ENCODE measurements at places on chromosomes 4 and X. TPM values are rescaled to one million over a fixed set of nuclear protein-coding genes. Genes with fewer than 3 reads are reported as not detected.

ZAR1 gene
- total RNA-seq, result 0.78 TPM

- DNase-seq, result no peak
- no peaks in the 10 kb centered on the region for H3K36me3 ChIP-seq
- no peak overlapping the region for H3K27ac ChIP-seq
- no peaks in the 10 kb centered on the region for H3K4me1 ChIP-seq
- H3K27me3 ChIP-seq, result no peaks in the 10 kb centered on the region
Measured at GRCh38 chrX:155962906-155963305, 34.6 kb upstream of the IL9R start.

USP27X gene
- 5.7 TPM for total RNA-seq

CLDN2 gene
- total RNA-seq, result not detected

- no peaks in the 10 kb centered on the region for H3K27me3 ChIP-seq
- H3K4me1 ChIP-seq, result no peaks in the 10 kb centered on the region
- no peak overlapping the region for H3K4me3 ChIP-seq
- DNase-seq, result no peak
Measured at GRCh38 chr4:144181391-144181790, 40.9 kb upstream of the GYPA start.

GRCh38 chr4:121358473-121358872 is 22.3 kb downstream of the QRFPR start:
- DNase-seq, result no peak
- H3K4me3 ChIP-seq, result no peak overlapping the region
- H3K36me3 ChIP-seq, result no peaks in the 10 kb centered on the region
- H3K4me1 ChIP-seq, result no peaks in the 10 kb centered on the region

DNA sequence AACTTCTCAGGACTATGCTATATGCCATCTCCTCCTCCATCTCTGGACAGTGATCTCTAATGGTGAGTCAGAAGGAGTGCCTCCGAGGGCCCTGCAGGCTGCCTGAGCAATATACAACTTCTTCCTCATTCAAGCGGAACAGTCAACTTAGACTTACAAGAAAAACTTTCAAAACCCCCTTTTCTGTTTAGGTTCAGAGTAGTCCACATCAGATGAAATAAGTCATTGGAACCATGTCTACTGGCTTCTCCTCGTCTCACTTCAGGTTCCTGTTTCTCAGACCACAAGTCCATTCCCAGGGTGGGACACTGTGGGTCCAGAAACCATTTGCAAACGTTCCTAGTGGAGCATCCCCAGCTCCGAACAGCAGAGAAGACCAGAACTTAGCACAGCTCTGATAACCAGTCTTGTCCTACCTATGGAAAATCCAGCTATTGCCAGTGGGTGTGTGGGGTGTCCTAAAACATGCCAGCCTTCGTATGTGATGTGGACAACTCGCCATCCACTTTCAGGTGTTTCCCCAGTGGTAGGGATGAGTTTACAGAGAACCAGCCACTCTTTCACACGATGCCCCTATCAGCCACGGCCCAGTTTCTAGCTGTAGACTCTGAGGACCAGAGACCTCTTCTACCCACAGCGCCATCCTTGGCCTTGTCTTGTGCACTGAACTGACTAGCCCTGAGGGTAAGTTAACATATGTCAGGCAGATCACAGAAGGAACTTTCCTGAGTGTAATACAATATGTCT is 32.7 kb upstream of the NKRF start:
- no peaks in the 10 kb centered on the region for H3K4me1 ChIP-seq
- no peaks in the 10 kb centered on the region for H3K36me3 ChIP-seq
- no peak overlapping the region for H3K27ac ChIP-seq
- no peak for DNase-seq

DNA sequence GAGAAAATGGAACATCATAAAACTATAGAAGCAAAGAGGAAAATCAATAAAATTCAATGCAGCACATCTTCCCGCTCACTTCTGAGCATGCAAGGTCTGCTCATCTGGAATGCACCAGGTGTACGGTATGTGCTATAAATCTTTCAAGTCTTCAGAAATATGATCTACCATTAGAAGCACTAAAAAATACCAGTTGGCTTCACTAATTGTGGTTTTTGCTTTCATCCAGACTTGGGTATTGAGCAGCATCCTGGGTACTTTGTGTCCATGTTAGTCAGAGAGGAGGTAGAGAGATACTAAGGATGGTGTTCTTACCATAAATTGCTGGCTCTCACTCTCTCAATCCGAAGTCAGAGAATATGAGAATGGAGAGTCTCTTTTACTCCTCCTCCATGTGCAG is 477.1 kb downstream of the PPARGC1A start:
- DNase-seq, result no peak
- no peaks in the 10 kb centered on the region for H3K36me3 ChIP-seq
- no peak overlapping the region for H3K4me3 ChIP-seq
- no peaks in the 10 kb centered on the region for H3K4me1 ChIP-seq
- no peaks in the 10 kb centered on the region for H3K27me3 ChIP-seq

DNA sequence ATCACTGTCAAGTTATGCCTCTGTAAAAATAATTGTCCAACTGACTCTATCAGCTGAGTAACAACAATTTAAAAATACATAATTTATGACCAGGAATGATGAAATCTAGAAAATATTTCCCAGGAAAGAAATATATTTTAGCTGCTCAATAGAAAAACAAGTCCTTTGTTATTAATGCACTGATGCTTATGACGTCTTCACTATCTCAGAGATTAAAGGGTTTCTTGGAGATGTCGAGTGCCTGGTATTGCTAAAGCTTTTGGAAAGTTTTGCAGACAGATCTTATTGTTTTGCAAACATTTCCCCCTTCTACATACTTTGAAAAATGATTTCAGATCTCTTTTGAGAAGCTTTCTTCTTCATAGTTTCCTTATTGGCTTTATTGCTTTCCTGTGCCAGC is 154.6 kb upstream of the RPS6KA3 start:
- no peak overlapping the region for H3K4me3 ChIP-seq
- no peaks in the 10 kb centered on the region for H3K4me1 ChIP-seq
- H3K36me3 ChIP-seq, result no peaks in the 10 kb centered on the region
- H3K27ac ChIP-seq, result no peak overlapping the region
- no peaks in the 10 kb centered on the region for H3K27me3 ChIP-seq

- no peaks in the 10 kb centered on the region for H3K27me3 ChIP-seq
- H3K36me3 ChIP-seq, result no peaks in the 10 kb centered on the region
- no peak overlapping the region for H3K27ac ChIP-seq
- no peak for DNase-seq
Measured at GRCh38 chr4:75325318-75325979, 188.8 kb downstream of the RCHY1 start.

- H3K27ac ChIP-seq, result no peak overlapping the region
- no peak overlapping the region for H3K4me3 ChIP-seq
- H3K36me3 ChIP-seq, result no peaks in the 10 kb centered on the region
- no peaks in the 10 kb centered on the region for H3K4me1 ChIP-seq
- no peaks in the 10 kb centered on the region for H3K27me3 ChIP-seq
Measured at GRCh38 chr4:61532336-61533000, 332.3 kb downstream of the ADGRL3 start.

- H3K4me1 ChIP-seq, result no peaks in the 10 kb centered on the region
- no peak overlapping the region for H3K4me3 ChIP-seq
- H3K27ac ChIP-seq, result no peak overlapping the region
Measured at GRCh38 chrX:113802837-113803236, 781.0 kb upstream of the HTR2C start.

DNA sequence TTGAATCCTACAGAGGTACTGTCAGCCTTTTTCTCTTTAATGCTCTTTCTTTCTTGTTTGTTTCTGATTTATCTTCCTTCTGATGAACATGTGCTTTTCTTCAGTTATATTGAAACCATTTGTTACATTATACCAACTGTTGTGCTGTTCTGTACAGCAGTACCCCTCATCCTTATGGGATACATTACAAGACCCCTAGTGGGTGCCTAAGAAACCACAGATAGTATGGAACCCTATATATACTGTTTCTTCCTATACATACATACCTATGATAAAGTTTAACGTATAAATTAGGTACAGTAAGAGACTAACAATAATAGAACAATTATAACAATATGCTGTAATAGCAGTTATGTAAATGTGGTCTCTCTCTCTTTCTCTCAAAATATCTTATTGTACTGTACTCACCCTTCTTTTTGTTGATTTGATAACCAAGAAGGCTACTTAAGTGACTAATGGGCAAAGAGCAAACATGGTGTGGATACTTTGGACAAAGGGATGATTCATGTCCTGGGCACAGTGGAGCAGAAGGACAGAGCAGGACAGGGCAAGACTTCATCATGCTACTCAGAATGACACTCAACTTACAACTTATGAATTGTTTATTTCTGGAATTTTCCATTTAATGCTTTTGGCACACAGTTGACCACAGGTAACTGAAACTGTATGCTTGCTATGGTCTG is 10.7 kb upstream of the YIPF7 start:
- H3K27ac ChIP-seq, result no peak overlapping the region
- H3K4me1 ChIP-seq, result peaks cover 6% of the 10 kb centered on the region
- no peaks in the 10 kb centered on the region for H3K27me3 ChIP-seq

DNA sequence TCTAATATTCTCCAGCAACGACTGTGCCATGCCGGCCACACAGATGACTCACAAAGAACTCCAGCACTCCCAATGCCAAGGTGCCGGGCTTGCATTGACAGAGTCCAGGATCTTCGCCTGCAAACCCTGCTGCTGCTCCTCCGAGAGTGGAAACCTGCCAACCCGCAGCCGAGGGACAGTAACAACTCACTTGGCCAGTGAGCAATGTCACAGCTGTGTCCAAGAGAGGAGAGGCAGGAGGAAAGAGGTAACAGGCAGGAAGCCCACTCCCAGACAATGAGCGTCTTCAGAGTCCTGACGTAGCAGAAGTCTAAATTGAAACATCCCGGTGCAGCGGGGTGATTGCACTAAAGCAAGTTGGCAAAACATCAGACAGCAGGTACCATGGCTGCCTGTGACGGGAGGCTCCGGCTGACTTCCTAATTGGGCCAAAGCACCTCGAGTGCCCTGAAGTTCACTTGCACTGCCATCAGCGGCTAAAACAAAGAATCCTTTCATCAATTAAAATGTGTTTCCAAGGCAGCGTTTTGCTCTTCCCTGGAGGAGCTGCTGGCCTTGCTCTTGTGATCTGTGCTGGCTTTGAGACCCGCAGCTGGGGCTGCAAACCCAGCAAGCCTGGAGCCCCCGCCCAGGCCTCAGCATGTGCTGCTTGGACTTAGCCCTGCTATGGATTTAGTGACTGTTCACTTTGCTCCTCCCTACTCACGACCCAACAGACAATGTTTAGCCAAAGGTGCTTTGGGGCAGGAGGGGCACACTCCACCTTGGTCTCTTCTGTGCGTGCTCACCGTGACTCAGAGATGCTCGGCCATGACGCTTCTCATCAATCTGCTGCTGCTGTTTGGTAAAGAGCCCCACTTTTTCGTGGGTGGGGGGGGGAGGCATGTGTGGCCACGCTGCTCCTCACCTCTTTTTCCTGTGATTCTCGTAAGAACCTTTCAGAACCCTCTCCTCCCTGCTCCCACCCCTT is 36.5 kb downstream of the DCTD start:
- H3K4me1 ChIP-seq, result no peaks in the 10 kb centered on the region
- no peaks in the 10 kb centered on the region for H3K36me3 ChIP-seq
- DNase-seq, result no peak

- no peak overlapping the region for H3K27ac ChIP-seq
- no peaks in the 10 kb centered on the region for H3K36me3 ChIP-seq
- no peaks in the 10 kb centered on the region for H3K27me3 ChIP-seq
- H3K4me3 ChIP-seq, result no peak overlapping the region
Measured at GRCh38 chr4:18138076-18138665, 116.6 kb upstream of the LCORL start.

- H3K36me3 ChIP-seq, result no peaks in the 10 kb centered on the region
- DNase-seq, result no peak
- no peak overlapping the region for H3K27ac ChIP-seq
Measured at GRCh38 chr4:139902321-139903320, 237.0 kb downstream of the MGST2 start.

MFAP3L gene
- total RNA-seq, result 9.8 TPM

GYPE gene
- not detected for total RNA-seq

EDA gene
- total RNA-seq, result 10.5 TPM

- H3K4me1 ChIP-seq, result peaks cover 4% of the 10 kb centered on the region
- H3K4me3 ChIP-seq, result no peak overlapping the region
- H3K36me3 ChIP-seq, result no peaks in the 10 kb centered on the region
- H3K27me3 ChIP-seq, result no peaks in the 10 kb centered on the region
- DNase-seq, result no peak
- H3K27ac ChIP-seq, result no peak overlapping the region
Measured at GRCh38 chr4:109967798-109968520, 55.3 kb downstream of the EGF start.

GRCh38 chr4:185573651-185574199 is 38.4 kb upstream of the PDLIM3 start:
- DNase-seq, result no peak
- H3K27me3 ChIP-seq, result no peaks in the 10 kb centered on the region
- no peaks in the 10 kb centered on the region for H3K36me3 ChIP-seq
- H3K27ac ChIP-seq, result peak overlapping the region; percentile 53
- peaks cover 6% of the 10 kb centered on the region for H3K4me1 ChIP-seq

DNA sequence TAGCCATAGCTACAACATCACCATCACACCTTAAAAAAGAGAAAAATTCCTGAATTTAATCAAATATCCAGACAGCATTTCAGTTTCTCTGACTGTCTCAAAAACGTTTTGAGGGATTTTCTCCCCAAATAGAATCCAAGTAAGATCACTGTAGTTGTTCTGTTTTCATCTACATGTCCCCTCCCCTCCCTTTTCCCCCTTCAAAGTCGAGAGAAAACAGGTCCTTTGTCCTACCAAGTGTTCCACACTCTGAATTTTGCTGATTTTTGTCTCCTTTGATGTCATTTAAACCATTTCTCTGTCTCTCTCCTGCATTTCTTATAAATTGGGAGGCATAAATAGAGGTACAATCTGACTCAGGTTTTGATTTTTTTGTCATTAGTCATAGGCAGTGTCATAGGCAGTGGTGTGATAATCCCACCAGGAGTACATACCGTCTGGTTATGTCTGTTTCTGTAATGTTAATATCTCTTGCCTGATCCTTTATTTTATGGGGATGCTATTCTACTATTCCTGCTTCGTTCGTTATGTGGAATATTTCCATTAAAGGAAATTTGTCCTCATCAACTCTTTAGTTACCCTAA is 348.6 kb downstream of the PTTG2 start:
- no peak overlapping the region for H3K4me3 ChIP-seq
- no peak overlapping the region for H3K27ac ChIP-seq
- H3K4me1 ChIP-seq, result no peaks in the 10 kb centered on the region

C4orf50 gene
- total RNA-seq, result 0.23 TPM

ACSL4 gene
- total RNA-seq, result 47.0 TPM

PWWP3B gene
- 0.86 TPM for total RNA-seq

DNA sequence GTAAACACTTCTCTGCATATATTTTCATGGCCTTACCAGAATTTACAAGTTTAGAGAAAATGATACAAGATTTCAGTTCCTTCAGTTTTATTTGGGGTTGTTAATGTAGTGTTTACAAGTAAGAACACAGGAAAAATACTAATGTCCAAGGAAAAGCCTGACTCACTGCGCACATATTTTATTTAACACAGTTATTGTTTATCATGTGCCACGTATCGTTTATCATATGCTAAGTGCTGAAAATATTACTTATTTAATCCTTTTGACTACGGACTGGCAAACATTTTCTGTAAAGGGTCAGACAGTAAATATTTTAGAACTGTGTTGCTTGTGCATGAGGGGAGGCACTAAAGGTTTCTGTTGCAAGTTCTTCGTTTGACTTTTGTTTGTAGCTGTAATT is 794 bp downstream of the HSD17B13 start:
- no peak overlapping the region for H3K4me3 ChIP-seq
- no peaks in the 10 kb centered on the region for H3K27me3 ChIP-seq
- no peak overlapping the region for H3K27ac ChIP-seq
- H3K4me1 ChIP-seq, result no peaks in the 10 kb centered on the region

PHOX2B gene
- total RNA-seq, result not detected
